ENCODE measurements at places on chromosomes 4 and X.

- no peak for DNase-seq
These were observed 181.8 kb downstream of the PTTG2 start for GRCh38 chr4:38141808-38142500.

- no peak for DNase-seq
These were observed 98.5 kb upstream of the FAM47C start for GRCh38 chrX:36909676-36910030.

DNA sequence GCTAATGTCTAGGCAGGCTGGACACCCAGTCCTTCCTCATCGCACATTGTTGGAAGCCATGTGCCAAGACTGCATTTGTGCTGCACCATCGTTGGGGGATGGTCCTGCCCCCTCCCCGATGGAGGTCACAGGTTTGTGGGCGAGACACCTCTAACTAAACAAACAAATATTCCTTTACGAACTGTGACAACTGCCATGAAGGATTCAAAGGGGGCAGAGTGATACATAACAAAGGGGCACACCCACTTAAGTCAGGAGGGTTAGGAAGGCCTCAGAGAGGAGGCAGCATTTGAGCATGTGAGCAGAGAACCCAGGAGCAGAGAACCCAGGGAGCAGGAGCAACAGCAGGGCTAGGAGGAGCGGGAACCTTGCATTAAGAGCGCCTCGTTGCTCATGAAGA lies 37.1 kb downstream of the TRIM2 start:
- no peak for DNase-seq

GRCh38 chr4:15385515-15385914 lies 42.3 kb upstream of the C1QTNF7 start:
- no peak for DNase-seq

GRCh38 chr4:27178061-27178460 lies 317.4 kb downstream of the STIM2 start:
- no peak for DNase-seq

- DNase-seq, result no peak
These were observed 14.3 kb downstream of the TRO start for GRCh38 chrX:54934890-54935289.

GRCh38 chr4:7423801-7424552 lies 10.8 kb downstream of the PSAPL1 start:
- no peak for DNase-seq

DNA sequence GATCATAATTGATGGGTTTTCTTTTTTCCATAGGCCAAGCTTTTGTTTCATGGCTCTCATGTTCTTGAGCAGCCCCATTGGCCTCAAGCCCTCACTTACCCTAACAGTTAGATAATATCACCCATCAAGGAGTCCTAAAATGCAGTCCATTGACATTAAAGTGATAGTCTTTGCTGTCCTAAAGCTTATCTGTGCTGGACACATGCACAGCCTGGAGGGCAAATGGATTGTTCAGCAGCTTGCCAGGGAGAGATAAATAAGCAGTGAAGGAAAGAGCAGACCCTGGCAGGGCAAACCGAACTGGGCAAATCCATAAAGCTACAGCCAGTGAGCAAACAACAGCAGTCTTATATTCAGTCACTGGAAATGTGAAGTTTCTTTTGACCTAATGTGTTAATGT lies 199.6 kb upstream of the MID1 start:
- peak; percentile 69 for DNase-seq

GRCh38 chrX:20267607-20267930 lies 860 bp upstream of the RPS6KA3 start:
- DNase-seq, result peak; percentile 28

- peak; percentile 0 for DNase-seq
These were observed 335.9 kb upstream of the AR start for GRCh38 chrX:67207912-67208311.

DNA sequence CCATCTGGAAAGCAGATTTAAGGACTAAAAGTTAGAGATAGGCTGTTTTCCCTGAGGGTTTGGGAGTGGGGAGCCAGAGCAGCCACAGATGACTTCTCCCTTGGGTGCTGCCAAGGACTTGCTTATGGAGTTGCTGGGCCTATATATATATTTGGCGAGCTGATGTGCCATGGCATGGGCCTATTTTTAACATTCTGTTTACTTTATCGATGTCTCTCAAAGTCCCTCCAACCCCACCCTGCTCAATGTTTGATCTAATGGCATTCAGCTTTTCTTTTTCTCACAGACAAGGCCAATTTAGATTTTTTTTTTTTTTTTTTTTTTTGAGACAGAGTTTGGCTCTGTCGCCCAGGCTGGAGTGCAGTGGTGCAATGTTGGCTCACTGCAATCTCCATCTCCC lies 6.1 kb upstream of the CUL4B start:
- no peak for DNase-seq

DNA sequence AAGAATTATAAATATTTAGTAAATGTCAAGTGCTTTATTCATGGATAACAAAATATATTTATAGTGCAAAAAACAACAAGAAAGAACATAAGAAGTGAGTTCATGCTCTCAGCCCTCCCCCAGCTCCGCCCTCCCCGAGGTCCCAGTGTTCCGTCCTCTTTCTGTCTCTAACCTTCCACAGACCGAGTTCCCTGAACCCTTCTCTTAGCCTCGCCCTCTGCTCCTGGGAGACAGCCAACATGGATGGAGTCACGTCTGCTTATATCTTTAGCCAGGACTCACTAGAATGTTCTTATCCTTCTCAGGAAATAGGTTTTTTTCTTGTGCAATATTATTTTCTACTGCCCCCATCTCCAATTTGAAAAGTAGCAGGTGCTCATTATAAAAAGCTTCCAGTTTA lies 40.1 kb upstream of the HELT start:
- DNase-seq, result no peak

- DNase-seq, result no peak
These were observed 98.8 kb downstream of the ADRA2C start for GRCh38 chr4:3864742-3865721.

DNA sequence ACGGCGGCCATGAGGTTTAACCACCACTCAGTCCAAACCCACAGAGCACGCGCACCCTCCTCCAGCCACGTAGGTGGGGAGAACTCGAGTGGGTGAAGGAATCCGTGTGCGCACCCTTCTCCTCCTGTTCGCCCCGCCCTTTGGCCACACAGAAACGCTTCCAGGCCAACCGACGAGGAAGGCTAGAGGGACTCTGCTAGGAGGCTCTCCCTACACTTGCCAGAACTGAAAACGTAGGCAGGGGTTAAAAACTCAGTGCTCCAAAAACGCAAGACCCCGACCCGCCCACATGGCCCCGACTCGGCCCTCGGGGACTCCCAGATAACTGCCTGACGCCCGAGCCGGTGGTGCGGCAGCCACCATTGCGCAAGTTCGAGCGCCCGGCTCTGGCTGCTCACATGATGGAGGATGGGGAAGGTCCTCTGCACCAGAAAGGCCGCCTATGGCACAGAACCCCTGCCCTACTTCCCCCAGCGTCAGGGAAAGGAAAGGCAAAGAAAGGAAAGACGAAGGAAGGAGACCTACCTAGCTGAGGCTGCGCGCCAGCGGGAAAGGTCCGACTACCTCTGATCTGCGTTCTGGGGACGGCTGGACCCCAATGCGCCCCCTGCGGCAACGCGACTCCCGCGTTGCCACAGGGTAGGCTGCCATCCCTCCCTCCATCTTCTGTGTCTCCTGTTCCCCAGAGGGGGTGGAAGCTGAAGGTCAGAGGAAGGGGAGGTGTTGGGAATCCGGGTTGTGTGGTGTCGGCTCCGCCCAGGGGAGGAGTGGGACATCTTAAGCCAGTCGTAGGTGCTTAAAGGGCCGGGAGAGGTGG lies 201.9 kb upstream of the AGTR2 start:
- peak; percentile 3 for DNase-seq

GRCh38 chr4:182263562-182263961 lies 20.4 kb downstream of the TENM3 start:
- no peak for DNase-seq

- DNase-seq, result peak; percentile 8
These were observed 88.7 kb upstream of the ELOVL6 start for GRCh38 chr4:110287130-110287529.

DNA sequence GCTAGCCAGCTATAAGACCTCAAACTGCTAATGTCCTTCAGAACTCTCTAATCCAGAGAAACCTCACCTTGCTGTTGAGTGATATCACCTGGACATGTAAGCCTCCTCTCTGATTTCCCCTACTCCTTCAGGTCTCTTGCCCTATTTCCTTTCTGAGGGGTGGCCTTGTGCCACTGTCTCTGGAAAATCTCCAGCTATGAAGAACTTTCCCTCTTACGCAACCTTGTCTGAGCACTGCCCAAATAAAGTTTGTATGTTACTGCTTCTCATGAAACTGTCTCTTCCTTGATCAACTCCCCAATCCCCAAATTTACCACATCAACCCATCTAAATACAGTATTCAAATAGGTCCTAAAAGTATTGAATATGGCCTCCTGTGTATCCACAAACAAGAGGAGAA lies 53.5 kb upstream of the VEGFD start:
- no peak for DNase-seq

DNA sequence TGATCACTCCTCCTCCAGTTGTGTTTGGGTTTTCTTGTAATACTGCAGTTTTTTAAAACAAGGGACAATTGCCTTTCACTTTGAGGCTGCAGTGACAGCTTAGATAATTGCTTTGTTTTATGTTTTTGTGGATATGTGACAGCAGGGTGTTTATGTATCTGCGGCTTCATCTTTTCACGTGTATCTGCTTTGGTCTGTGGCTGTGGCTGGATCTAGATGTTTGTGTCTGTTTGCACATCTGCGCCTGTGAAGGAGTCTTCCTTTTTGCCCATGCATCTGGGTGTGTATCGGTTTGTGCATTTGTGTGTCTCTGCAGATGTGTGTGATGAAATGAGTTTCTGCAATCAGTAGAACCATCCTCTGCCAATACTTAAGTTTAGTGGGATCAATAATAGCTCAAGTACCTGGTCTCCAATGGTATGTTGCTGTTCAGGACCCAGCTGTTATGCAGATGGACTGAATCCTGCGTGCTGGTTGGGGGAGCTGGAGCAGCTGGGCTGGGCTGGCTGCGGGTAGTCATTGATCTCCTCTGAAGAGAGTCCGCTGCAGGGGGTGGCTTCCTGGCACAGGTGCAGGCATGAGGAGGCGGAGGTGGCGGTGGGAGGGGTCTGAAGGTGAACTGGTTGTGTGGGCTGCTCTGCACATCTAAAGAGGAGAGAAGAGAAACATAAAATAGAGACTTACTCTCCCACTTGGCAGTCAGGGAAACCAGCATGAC lies 390.3 kb downstream of the SH2D1A start:
- no peak for DNase-seq

GRCh38 chr4:142405695-142406498 lies 440.2 kb downstream of the INPP4B start:
- DNase-seq, result peak; percentile 9

DNA sequence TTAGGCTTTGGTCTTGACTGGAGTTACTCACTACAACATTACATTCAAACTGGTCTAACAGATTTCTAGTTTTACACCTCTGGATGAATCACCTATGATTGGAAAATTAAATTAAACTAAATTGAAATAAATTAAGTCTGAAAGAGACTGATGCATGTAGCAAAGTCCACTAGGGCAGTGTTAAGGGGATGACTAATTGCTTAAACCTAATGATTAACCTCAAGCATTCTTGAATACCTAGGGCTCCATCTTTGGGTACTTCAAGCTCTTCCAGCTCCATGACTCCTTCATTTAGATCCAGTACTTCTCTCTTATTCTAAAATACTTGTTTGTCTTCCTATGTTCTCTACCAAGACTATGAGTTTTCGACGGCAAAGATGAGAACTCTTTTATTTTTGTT lies 86.8 kb downstream of the SH2D1A start:
- DNase-seq, result no peak

DNA sequence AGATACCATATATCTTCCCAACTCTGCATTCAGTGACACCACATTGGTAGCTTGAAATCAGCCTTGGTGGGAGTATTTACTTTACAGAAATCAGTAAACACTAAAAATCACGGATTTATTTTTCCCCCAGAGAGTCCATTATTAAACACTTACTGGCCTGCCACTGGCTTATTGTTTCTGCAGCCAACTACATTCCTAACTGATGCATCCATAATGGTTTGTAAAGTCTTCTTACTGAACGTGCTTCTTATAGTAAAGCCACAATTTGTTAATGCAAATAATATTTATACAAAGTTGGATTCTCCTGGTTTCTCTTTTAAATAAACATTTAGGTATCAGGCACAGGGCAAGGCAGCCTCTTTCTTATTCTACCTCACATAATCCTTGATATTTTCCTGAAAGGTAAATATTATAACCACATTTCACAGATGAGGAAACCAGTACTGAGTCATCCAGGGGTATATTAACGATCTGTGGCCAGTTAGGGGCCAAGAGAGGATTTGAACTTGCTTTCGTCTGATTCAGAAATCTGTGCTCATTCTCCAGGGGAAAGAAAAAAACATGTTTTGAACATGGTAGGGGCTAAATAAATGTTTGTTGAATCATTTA lies 136.5 kb downstream of the RAB28 start:
- no peak for DNase-seq

- peak; percentile 32 for DNase-seq
These were observed 43.2 kb downstream of the SLC9A6 start for GRCh38 chrX:136028383-136028984.

GRCh38 chr4:95318483-95318882 lies 230.3 kb downstream of the UNC5C start:
- no peak for DNase-seq

DNA sequence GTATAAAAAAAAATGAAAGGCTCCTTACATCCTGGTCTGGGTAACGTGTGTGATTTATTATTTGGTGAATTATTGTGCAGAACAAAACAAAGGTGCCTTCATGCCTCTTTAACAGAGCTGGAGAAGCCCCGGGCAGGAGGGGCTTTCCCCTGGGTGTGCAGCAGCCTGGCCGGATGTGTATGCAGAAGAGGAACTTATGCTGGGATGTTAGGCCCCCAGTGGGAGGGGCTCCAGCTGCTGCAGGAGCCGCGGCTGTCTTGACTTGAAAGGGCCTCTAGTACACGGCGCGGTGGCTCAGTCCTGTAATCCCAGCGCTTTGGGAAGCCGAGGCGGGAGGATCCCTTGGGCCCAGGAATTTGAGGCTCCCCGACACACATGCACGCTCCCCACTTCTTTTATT lies 16.0 kb downstream of the CCNQ start:
- DNase-seq, result no peak

GRCh38 chr4:186190581-186191199 lies 677 bp upstream of the CYP4V2 start:
- DNase-seq, result peak; percentile 71

- no peak for DNase-seq
These were observed 49.9 kb upstream of the SCRG1 start for GRCh38 chr4:173448608-173449379.

DNA sequence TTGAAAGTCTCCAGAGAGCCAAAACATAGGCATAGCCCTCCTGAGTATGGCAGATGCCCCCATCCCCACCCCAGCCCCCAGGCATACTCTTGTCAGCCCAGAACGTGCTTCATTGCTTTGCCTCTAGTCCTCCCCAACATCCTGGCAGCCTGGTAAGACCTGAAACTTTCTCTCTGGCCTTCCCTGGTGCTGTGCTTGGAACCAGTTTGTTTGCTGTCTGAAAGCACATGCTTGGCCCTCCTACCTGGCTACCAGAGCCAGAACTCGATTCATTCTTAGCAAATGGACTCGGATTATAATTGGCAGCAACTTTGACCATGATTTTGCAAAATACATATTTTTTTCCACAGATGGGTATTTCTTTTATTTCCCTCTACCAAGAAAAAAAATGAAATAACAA lies 248.1 kb downstream of the USP46 start:
- DNase-seq, result no peak

GRCh38 chr4:184573701-184574100 lies 75.5 kb downstream of the CASP3 start:
- no peak for DNase-seq

- no peak for DNase-seq
These were observed 14.9 kb downstream of the RPGR start for GRCh38 chrX:38312436-38312835.

GRCh38 chr4:56086073-56086541 lies 137.4 kb downstream of the CEP135 start:
- no peak for DNase-seq

- DNase-seq, result no peak
These were observed 313 bp upstream of the BLOC1S4 start for GRCh38 chr4:6715704-6716017.

Measured in erythroblast (primary cell).